SK-N-SH treated with all-trans-retinoic acid at 6 μM for 48 hours (cell line): ENCODE measurements at places on chromosomes 2 and 18.

GRCh38 chr2:177252808-177253531 lies 11.6 kb downstream of the NFE2L2 start:
- ATAC-seq = no peak

DNA sequence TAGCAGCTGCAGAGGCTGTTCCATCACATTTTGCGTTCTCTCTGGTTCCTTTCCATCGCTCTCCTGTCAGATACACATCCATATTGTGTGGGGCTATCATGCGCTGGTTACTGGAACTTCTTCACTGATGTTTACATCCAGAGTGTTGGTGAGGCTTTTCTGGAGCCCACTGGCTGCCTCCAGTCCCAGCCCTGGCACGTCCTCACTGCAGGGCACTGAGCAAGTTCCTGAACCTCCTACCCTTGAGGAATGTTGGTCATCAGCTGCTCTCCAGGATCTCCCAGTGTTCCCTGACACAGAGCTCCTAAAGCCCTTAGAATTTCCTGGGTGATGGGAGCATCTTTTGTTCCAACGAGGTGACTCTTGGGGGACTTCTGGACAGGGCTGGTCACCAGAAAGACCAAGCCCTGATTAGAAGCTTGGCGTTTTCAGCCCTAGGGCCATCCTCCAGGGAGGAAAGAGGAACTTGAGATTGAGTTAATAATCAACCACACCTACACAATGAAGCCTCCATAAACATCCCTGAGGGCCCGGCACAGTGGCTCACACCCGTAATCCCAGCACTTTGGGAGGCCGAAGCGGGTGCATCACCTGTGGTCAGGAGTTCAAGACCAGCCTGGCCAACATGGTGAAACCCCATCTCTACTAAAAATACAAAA lies 81.3 kb downstream of the TFCP2L1 start:
- no peak for ATAC-seq

DNA sequence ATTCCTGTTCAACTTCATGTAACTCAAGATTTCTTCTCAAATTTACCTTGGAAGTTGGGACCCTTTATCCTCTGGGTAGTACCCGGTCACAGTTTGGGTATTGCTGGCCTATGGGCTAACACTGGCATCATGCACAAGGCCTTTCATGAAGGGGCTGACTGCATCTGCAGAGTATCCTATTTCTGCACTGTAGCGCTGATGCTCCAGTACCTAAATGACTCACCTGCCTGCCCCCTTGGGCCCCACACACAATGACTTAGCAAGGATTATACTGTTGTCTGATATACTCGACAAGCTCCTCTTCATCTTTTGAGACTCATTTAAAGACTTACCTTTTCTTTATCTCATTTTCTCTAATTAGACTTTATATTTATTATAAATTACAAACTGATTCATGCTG lies 39.9 kb downstream of the DNAH6 start:
- no peak for ATAC-seq

DNA sequence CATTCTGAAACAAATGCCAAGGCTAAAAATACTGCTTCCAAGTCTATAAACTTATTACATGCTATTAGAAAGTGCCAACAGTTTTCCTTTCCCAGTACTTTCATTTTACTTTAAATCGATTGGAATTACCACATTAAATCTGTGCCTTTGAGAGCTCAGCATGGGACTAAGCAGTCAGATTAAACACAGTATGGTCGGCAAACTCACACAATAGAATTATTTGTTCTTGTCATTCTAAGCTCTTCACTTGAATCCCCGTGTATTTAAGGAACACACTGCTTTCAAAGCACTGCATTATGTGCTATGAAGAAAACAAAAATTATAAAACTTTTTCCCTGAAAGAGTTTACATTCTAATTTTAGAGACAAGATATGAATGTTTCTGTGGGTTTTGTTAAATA lies 444.4 kb upstream of the SLC39A10 start:
- ATAC-seq = no peak

DNA sequence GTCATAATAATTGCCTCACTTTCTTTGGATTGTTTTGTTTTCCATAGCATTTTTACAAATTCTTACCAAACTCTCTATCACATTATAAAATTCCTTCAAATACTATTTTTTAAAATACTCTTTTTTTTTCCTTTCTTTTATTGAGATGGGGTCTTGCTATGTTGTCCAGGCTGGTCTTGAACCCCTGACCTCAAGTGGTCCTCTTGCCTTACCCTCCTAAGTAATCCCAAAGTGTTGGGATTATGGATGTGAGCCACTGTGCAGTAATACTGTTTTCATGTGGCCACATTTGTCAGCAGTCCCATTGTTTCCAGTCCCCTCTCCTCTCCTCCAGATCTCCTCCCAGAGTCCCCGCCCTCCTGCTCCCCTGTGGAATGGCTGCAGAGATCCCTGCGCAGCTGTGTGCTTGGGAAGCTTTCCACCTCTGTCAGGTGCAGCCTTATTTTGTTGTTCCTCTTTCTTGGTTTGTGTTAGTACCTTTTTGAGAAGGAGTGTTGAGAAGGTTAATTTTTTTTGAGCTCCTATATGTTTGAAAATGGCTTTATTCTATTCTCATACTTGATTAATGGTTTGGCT lies 227.3 kb downstream of the LOXHD1 start:
- no peak for ATAC-seq

- ATAC-seq = no peak
These were observed 167.7 kb downstream of the ZFP36L2 start for GRCh38 chr2:43058726-43059110.

- ATAC-seq = no peak
These were observed 4.2 kb upstream of the EML4 start for GRCh38 chr2:42164971-42165370.

DNA sequence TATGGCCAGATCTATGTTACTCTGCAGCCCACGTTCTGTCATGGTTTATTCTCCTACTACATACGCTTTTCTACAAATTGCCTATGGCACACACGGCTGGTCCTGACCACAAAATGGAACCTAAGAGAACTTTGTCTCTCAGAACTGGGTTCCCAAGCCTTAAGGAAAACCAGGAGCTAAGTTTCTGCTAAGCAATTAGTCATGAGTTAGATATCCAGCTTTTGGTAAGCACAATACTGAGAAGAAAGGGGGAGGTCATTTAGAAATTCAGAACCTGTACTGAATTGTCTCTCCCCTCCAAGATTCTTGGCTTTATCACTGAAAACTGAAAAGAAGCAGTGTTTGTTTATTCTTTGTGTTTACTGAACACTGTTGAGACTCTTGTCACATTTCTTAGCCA lies 283.5 kb upstream of the TANK start:
- ATAC-seq = no peak

DNA sequence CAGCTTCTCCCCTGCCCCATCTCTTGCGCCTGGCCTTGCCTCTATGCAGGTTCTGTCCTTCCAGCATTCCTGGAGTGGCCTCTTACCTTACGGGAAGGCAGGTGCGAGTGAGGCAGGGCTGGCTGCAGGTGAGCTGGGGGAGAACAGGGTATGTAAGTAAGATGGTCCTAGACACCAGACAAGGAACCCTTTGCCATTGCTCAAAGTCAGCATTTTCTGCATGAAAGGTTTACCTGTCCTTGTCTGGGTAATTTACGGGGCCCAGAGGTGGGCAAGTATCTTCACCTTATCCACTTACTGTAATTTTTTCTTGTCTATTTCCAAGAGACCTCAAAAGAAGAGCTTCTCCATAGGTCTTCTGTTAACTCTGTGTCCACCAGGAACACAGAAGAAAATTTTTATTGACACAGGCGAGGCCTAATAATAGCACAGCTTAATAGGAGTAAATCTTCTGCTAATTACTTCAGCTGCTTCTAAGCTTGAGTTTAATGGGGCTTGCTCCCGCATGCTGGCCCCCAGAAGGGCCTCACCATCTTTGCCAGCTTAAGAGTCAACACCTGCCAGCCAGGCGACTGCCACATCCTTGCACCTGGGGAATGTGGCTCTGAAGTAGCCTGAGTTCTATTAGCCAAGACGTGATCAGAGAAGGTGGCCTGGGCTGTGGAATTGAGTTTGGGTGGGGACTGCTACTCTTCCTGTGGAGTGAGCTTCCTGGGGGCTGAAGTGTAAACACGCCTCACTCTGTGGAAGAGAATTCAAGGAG lies 27.1 kb downstream of the PCARE start:
- no peak for ATAC-seq

DNA sequence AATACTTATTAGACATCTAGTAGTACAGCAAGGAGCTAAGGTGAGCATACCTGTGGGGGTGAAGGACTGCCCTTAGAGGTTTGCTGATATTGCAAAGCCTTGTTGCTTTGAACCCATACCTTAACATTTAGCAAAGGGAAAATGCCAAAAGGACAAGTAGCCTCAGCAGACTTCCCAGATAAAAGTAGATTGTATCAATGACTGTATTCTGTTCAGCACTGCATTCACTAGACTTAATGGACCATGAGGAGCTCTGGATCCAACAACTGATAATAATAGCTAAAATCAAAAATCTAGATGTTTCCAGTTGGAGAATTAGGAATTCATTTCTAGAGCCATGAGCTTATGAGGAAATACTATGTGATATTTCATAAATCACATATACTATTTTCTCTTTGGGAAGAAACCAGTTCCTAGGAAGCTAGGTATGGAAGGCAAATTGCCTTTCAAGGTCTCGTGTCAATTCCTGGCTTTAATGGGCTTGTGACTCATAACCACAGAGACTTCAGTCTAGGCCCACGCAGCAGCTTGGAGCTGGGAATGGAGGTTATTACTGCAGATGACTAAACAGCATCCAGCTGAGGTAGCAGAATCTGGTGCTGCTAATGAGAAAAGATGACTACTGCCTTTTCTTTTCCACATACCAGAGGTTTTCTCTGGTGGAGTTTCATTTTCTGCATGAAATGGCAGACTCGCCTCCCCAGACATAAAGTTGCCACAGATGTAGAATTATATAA lies 191.2 kb upstream of the NABP1 start:
- ATAC-seq = peak; percentile 97
